ENCODE measurements at places on chromosomes 7 and 10.

DNA sequence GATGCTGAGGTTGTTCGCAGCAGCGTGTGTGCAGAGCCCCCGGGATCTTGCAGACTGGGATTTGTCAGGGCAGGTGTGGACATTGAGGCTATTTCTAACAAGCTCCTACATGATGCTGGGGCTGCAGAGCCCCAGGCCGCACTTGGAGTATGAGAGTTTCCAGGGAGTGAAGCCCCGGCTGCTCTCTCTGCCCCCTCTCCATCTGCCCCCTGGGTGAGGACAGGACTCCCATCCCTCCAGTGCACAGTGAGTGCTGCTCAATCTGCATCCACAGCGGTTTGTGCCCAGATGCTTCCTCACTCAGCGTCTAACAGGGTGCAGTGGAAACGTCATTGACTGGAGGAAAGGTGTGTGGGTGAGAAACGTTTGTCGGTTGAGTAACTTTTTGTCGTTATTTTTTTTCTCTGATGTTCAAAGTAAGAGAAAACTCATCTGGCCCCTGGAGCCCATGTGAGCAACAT lies 25.3 kb downstream of the IL2RA start:
- no peak for DNase-seq

- peak; percentile 74 for DNase-seq
These were observed 92.4 kb downstream of the KIF20B start for GRCh38 chr10:89793649-89794254.

DNA sequence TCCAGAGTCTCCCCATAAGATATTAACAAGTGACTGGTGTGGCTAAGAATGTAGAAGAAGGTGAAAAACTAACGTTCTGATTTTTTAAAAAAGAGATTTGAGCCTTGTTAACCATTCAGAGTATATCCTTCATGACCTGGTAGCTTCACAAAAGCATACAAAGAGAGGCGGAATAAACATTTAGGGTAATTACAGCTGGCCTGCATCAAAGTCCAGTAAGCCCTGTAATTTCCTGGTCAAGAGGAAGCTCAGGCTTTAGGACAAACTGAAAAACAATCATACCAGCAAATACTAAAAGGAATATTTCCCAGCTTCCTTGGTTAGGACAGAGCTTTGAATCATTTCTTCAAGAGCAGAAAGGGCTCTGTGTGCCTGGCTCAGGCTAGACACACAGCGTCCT lies 165.2 kb downstream of the COBL start:
- no peak for DNase-seq

DNA sequence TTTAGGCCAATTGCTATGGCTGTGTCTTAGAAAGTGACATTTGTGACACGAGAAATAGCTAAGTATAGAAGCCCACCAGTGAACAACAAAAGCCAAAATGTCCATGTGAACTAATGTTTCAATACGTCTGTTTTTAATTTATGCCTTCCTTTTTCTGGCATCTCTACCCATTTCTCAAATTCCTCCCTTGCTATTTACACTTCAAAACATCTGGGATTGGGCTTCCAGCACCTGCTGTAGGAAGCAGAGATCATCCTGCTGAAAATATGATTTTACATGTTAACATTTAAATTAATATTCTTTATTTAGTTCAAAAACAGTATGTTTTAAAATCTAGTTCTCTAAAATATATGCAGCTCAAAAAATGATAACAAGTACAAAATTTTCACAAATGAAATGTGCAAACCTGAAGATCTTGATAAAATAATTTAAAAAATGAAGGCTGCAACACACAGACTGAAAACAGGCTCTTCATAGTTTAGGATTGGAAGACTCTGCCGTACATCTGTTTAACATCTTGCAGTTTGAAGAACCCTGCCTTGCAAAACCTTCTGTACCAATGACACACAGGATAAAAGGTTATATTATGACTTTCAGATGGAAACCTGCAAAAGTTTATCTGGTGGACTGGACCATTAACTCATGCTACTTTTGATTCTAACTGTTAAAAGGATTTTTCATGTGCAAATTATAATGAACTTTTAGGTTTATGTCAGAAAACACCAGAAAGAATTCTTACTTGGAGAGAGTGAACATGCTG lies 408.4 kb downstream of the SUGCT start:
- peak; percentile 40 for DNase-seq

All from GM23248 (cell line).